Hematopoietic multipotent progenitor cell treated with erythropoietin and hydrocortisone succinate and interleukin-3 and kit ligand, for 8 days (in vitro differentiated cells): ENCODE measurements at places on chromosomes 4 and X.

DNA sequence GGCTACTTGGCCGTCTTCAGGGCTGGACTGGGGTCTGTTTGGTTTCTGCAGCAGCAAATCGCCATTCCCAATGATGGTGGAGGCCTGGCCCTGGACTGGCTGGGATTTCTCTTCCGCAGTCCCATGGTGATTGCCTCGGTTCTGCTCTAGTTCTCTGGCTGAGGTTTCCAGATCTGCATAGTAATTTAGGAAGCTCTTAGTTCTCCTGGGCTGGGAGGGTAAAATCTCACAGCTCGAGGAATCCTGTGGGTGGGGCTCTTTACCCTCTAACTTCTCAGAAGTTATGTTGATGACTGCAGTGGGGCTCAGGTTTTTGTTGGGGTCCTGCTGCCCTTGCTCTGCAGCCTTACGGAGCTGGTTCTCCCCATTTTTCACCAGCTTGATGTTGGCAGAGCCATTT lies 200.6 kb downstream of the APBB2 start:
- no peak for DNase-seq

DNA sequence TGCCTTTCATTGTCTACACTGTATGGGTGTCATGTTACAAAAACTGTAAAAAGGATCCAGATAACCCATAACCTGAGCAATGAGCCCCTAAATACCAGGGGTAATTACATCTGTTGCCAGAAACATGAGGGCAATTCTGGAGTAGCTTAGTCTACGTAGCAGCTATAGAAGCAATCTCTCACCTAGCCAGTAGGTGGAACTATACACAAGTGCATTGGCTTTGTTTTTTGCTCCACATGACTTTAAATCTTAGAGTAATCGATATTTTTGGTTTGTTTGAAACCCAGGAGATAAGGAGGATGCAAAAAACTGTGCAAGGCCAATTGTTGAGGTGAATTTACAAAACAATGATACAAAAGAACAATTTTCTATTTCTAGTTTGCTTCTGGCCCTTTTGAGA lies 57.5 kb downstream of the GPR82 start:
- DNase-seq = peak; percentile 35

- DNase-seq = no peak
These were observed 520.7 kb upstream of the AADAT start for GRCh38 chr4:170610434-170610833.

GRCh38 chrX:68588602-68589371 lies 58.7 kb upstream of the STARD8 start:
- DNase-seq = peak; percentile 97

DNA sequence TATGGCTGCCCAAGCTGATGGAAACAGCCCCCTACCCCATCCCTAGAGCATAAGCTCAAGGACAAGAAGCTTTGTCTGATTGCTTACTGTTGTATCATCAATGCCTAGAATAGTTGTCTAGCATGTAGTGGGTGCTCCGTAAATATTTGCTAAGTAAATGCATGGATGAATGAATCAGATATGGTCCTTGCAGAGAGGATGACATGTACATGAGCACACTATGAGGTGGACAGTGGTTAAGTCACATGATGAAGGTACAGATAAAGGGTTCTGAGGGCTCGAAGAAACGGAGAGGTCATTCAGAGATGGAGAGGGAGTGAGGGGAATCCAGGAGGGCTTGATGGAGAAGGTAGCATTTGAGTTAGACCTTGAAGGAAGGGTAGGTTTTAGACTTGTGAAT lies 214.2 kb downstream of the RBMX2 start:
- DNase-seq = no peak

GRCh38 chrX:49111791-49112190 lies 11.7 kb downstream of the GPKOW start:
- DNase-seq = no peak

DNA sequence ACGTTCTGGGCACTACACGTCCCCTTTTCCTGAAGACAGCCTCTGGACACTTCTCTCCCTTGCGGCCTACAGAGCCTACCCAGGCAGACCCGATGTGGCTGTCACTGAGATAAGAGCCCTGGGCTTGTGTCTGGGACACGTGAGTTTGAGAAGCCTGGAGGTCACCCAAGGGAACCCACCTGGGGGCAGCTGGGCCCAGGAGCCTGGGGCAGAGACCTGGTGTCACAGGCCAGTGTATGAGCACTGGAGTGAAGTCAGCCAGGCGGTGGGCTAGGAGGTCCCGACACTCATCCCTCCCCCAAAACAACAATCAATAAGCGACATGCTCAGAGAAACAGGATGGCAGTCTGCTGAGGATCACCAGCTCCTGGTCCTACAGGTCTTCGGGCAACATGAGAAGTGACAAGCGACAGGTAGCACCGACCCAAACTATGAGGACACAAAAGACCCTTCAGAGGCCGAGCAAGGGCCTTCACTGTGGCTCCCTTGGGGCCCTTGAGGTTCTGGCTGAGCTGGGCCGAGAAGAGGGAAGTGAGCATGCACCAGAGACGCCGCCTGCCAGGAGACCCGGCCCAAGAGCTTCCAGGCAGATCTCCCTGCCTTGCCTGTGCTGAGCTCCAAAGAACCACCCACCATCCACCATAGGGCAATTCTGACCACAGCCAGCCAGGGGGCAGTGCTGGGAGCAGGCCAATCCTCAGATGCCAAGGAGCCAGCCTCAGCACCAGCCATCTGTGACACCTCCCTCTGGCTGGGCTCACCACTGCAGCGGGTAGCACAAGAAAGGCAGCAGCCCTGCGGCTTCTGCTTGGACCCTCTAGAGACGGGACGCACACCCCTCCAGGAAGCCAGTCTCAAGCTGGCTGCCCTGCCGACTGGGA lies 11.0 kb upstream of the DUSP9 start:
- DNase-seq = peak; percentile 47

DNA sequence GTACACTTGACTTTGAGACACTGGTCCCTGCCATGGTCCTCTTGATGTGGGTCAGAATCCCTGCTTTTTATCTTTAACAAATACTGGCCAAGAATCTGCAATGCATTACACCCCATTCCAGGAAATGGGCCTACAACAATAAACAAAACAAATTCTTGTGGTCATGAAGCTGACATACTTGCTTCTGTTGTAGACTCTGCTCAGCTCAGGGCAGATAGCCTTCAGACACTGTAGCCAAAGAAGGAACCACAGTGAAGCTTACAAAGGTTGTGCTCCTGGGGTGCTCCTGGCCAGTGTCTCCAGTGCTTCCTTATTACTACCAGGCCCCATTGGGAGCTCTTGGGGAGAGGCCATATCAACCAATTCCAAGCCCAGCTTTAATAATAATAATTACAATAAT lies 21.8 kb downstream of the KIAA1210 start:
- DNase-seq = no peak

GRCh38 chr4:153472122-153473037 lies 6.2 kb downstream of the TMEM131L start:
- no peak for DNase-seq

DNA sequence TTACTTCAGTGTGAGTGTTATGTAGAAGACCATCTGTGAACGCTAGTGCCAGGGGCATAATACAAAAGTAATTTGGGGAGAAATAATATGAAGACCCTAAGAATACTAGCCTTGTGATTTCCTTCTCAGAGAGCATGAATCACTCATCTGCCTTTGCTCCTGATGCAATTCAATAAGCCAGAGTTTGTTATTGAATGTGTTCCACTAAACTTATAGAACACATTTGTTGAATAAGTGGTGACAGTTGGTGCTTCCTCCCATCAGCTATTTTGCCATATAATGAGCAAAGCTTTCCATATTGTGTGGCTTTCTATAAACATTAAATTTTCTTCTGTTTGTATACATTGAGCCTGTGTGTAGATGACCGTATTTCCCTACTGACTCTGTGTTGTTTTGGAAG lies 136.4 kb upstream of the QRFPR start:
- DNase-seq = no peak

GRCh38 chr4:155950461-155950860 lies 3.2 kb downstream of the CTSO start:
- DNase-seq = no peak

DNA sequence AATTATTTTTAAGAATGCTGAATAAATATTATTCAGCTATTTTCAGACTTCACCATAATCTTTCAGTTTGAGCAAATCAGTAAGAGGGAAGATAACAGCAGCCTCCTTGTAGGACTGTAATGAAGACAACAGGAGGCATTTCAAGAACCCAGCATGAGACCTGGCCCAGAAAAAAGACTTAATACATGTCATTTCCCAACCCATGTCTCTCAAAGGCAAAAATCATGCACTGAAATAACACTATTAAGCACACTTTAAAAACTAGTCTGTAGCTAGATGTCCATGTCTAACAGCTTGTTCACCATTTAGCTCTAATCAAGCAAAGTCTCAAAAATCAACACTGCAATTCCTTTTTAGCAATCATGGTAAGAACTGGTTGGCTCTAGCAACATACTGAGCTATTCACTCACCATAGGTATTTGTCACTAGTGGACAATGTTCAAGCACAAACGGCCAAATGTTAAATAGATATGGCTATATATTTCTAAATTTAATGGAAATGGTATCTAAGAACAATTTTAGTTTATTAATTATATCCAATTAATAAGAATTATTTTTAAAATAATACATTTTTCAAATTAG lies 109.9 kb downstream of the WDFY3 start:
- no peak for DNase-seq

- no peak for DNase-seq
These were observed 194.2 kb downstream of the RAPGEF2 start for GRCh38 chr4:159297091-159297490.

DNA sequence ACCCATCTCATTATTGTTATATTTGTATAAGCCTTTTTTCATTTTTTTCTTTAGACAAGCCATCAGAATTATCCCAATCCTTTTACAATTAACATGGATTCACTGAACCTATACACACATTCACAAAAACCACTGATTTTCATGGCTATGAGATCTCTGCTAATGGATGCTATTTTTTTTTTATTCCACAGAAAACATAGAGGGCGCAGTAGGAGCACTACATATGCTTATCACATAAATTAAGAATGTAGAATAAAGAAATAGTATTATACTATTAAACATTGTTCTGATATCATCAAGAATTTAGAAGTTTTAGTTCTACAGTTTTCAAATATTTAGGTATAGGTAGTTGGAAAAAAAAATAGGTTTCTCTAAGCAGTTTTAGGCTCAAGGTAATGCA lies 1477.4 kb downstream of the ARAP2 start:
- DNase-seq = no peak

- DNase-seq = no peak
These were observed 47.4 kb downstream of the CXXC4 start for GRCh38 chr4:104447294-104447693.

DNA sequence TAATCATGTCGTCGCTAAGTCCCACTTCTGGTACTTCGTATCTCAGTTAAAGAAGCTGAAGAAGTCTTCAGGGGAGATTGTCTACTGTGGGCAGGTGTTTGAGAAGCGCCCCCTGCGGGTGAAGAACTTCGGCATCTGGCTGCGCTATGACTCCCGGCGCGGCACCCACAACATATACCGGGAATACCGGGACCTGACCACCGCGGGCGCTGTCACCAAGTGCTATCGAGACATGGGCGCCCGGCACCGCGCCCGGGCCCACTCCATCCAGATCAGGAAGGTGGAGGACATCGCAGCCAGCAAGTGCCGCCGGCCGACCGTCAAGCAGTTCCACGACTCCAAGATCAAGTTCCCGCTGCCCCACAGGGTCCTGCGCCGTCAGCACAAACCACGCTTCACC lies 11.3 kb downstream of the PNCK start:
- peak; percentile 57 for DNase-seq

GRCh38 chrX:44903107-44903506 lies 30.1 kb downstream of the KDM6A start:
- peak; percentile 42 for DNase-seq

DNA sequence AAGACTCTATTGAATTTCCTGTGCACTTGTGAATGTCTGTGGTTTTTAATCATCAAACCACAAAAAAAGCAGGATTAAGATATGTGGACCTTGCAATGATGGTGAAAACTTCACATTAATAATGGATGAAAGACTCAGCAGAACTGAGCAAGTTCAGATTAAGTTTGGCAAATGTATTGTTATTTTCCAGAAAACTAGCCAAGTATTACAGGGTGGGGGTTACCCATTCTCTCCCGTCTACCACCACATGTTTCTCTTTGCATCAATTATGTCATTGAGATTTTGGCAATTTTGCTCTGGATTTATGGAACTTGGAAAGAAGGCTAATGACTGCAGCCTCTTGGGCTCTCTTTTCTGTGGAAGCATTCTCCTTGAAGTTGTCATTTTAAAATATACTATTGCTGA lies 577.1 kb downstream of the ANKRD50 start:
- no peak for DNase-seq

DNA sequence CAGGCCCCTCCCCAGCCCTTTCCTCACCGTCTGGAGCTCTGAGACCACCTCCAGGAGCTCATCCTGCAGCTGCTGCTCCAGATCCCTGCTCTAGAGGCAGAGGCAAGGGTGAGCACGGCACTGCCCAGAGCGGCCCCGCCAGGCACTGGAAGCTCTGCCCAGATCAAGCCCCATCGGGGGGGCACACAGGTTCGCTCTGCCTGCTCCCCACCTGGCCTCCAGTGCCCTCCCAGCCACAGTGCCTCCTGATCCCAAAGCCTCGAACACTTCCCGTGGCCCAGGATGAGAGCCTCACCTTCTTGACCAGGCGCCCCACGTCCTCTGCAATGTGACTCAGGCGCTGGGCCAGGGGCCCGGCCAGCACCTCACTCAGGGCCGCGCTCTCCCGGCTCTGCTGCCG lies 5.0 kb downstream of the ARHGAP4 start:
- DNase-seq = no peak

GRCh38 chrX:113790987-113791386 lies 792.9 kb upstream of the HTR2C start:
- DNase-seq = no peak

DNA sequence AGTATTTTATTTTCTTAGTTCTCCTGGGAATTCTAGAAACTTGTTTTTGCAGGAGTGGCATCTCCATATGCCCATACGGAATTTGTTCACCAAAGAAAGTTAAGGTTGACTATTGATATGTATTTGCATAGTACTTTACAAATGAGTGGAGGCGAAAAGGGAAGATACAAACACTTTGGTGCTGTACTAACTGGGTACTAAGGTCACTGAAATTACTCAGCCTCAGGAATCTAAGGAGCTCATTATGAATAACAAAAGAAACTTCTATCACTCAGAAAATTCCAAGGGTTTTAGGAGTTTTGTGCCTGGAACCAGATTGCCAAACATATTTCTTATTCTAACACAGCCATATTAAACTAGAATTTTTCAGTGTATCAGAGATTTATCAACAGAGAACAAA lies 27.4 kb upstream of the TMPRSS11B start:
- no peak for DNase-seq

GRCh38 chr4:79413886-79414285 lies 5.9 kb upstream of the GK2 start:
- DNase-seq = no peak

- no peak for DNase-seq
These were observed 62.9 kb downstream of the MAOA start for GRCh38 chrX:43718956-43719355.
